ENCODE measurements at places on chromosomes 1 and 21.

DNA sequence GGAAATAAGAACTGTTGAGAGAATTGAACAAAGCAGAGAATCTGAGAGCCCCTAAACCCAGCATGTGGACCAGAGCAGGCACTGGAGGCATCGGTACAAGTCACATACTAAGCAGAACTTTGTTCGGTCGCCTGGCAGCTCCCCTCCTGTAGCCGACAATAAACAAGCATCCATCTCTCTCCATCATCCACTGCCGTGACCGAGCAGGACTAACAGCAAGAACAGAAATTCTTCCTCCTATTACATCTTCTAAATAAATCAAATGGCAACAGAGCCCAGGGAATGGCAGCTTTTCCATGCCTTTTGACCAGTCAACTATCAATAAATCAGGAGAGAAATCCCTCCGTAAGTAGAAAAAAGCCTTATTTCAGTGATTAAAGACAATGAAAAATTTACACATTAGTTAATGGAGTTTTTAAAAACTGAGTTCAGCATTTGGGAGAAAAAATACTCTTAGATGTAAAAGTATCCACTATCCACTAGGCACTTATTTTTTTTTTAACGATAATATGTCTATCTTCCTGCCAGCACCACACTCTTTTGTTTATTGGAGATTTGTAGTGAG lies 36.5 kb downstream of the PTPN14 start:
- DNase-seq = no peak

GRCh38 chr1:77100875-77101274 lies 118.4 kb downstream of the PIGK start:
- DNase-seq = no peak

GRCh38 chr1:89125913-89126580 lies at the start of gene GBP2:
TSS of gene GBP2 (minus strand) at chr1:89126114. CDS start at chr1:89121966, 4,148 bp downstream.
- DNase-seq = no peak

GRCh38 chr1:214977110-214977509 lies 105.4 kb upstream of the KCNK2 start:
- DNase-seq = no peak

DNA sequence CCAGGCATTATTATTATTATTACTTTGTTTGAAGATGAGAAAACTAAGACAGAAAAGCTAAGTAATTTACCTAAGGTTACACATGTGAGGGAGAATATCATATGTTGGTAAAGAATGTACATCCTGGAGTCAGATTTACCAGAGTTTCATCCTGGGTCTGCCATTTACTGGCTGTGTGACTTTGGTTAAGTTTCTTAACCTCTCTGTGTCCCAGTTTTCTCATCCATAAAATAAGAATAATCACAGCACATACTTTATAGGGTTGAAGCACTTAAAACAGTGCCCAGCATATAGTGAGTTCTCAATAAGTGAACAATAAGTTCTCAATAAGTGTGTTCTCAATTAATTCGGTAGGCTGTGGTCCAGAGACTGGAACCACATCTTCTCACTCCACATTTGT lies 32.5 kb downstream of the UBE2U start:
- DNase-seq = no peak

DNA sequence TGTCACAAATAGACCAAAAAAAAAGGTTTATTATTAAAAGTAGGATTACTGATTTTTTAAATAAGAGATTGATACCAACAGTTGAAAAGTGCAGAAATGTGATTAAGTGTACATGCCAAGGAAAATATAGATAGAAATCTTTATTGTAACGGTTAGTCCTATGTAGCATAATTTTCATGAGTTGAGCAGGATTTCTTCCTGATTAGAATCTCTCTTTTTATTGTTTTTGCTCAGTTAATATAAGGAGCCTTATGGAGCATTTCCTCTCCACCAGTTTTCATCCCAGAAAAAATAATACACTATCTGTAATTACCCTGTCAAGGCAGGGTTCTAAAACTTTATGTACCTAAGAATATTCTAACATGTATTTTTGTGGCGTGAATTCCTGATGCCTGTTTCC lies 23.4 kb downstream of the CAPZA1 start:
- DNase-seq = no peak

- no peak for DNase-seq
These were observed 2.5 kb upstream of the PCBP3 start for GRCh38 chr21:45640888-45641479.

GRCh38 chr21:17442165-17442564 lies 70.7 kb upstream of the CXADR start:
- no peak for DNase-seq

DNA sequence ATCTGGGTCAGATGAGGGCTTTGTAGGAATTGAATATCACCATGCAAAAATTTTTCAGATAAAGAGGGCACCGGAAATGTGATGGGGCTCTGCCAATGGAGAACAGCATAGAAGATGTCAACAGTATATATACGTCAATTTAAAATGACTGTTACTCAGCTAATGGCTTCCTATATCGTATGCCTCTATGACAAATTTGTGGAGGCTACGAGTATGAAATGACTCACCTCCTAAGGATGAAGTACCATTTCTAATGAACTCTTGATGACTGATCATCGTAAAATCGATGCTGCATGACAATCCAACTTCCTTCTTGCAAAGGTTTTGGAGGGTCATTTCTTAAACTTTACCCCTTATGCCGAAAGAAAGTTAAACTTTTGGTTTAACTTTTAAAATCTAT lies 450.3 kb upstream of the ZP4 start:
- DNase-seq = no peak

DNA sequence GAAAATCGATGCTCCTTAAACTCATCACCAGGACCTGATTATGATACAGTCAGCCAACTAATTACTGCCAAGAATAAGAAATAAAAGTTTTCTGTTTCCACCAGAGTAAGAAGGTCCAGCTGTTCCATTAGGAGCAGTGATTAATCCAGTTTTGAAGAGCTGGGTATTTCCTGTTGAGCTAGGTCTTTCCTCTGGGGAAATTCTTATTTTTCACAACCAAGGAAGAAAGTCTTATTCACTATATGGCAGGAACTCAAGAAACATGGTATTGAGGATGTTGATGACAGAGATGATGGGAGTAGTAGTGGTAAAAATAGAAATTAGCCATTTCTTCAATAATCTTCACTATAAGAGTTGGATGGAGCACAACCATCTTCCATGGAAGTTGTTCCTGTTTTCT lies 374.6 kb upstream of the RUNX1 start:
- no peak for DNase-seq

DNA sequence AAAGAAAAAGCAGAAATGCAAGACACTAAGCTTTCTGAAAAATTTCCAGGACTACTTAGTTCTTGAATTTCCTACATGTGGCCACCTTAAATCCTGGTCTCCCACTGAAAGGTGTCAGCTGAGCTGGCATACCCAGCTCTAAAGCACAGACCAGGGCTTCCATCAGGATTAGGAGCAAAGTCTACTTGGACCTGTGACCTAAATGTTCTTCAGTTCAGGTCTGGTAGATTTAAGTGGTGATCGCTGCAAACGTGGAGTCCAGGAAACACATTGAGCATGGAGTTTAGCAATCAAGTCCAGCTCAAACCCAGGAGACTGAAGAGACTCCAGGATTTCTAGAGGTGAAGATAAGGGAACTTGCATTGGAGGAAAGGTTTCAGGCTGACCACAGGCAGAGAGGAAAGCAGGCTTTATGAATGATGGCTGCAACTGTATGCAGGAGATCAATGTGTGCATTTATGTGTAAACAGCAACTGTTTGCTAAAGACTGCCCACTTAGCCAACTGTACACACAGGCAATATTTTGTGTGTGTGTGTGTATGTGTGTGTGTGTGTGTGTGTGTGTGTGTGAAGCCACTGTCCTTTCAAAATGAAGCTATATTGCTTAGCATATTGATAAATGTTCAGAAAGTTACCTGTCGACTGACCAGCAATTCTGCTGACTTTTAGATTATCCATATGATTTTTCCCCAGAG lies 75.2 kb downstream of the LMX1A start:
- DNase-seq = no peak

GRCh38 chr21:27086186-27086585 lies 119.3 kb upstream of the ADAMTS5 start:
- no peak for DNase-seq

DNA sequence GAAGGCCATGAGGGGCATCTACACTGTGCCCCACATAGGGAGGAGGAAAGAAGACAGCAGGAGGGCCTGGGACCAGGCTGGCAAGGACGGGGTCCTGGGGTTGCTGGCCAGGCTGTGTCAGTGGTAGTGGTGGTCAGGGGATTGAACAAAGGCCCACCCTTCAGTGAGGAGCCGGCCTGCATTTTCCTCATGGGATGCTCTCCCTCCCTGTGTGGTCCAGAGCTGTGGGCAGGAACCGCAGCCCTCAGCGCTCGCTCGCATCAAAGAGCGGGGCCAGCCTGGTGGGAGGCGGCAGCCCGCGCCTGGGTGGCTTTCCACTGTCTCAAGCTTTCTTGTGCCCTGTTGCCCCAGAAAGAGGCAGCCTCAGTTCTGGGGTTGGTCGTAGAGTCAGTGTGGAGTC lies 24.8 kb downstream of the LHX4 start:
- no peak for DNase-seq

DNA sequence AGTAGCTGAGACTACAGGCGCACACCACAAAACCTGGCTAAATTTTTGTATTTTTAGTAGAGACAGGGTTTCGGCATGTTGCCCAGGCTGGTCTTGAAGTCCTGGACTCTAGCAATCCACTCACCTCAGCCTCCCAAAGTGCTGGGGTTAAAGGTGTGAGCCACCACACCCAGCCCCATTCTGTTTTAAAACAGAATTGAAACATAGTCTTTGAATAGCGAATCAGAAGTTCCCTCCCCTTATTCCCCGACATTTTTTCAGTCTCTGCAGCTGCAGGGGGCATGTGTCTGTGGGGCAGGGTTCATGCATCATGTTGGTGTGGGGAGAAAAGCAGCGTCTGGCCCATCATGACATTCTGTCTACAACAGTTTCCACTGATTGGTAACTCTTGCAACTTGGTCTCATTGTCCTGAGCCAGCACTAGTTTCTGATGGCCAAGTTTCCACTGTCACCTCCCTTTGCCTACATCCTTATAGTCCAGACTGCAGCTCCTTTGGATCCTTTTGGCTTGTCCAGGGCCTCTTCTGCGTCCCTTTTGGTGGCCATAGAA lies 15.6 kb upstream of the HHAT start:
- no peak for DNase-seq

- no peak for DNase-seq
These were observed 27.4 kb upstream of the ZBTB21 start for GRCh38 chr21:42037516-42037915.

DNA sequence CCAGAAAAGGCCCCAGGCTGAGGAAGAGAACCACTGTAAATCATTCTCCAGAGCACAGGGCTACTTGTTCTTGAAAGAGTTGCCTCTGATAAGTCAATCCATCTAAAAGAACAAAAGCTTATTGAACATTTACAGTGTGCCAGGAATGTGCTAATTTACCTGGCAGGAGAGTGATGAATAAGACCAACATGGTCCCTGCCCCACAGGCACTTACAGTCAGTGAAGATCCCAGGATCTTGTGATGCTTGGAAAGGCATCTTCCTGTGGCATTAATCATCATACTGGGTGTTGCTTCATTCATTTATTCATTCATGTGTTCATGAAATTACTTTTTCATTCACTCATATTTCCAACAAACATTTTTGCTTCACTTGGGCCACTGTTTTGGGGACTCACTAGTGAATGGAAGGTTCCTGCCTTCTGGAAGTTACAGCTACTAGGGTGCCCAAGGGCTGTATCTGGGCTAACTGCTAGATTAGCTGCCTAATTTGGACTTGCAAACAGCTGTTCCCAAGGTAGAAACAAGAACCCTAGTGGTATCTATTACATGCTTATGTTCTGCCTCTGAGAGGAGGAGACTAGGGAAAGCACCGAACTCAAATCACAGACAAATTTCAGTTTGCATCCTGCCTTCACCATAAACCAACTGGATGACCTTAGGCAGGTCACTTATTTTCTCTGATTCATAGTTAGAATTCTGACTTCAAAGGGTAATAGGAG lies 133.5 kb downstream of the CLIC6 start:
- DNase-seq = no peak

GRCh38 chr1:211829343-211830054 lies 1.1 kb downstream of the LPGAT1 start:
- DNase-seq = no peak

DNA sequence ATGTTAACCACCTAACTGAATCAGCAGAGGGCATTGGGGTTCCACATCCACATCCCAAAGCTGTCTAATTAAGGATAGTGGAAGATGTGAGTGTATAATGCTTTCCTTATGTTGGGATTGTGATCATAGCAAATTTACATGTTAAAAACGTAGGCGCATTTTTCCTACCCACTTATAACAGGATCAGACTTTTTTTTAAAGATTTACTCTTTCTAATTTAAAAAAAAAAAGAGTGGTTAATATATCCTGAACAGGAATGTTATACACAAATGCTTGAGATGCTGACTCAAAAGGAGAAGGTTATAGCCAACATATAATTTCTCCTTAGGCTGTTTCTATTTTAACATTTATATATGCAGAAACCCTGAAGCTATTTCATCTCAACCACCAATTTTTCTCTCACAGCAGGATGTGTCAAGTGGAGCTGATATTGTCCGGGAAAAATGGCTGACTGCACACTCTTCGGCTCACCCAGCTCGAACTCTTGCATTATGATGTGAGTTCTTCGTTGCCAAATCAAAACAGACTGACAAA lies 40.3 kb downstream of the RGS5 start:
- no peak for DNase-seq

DNA sequence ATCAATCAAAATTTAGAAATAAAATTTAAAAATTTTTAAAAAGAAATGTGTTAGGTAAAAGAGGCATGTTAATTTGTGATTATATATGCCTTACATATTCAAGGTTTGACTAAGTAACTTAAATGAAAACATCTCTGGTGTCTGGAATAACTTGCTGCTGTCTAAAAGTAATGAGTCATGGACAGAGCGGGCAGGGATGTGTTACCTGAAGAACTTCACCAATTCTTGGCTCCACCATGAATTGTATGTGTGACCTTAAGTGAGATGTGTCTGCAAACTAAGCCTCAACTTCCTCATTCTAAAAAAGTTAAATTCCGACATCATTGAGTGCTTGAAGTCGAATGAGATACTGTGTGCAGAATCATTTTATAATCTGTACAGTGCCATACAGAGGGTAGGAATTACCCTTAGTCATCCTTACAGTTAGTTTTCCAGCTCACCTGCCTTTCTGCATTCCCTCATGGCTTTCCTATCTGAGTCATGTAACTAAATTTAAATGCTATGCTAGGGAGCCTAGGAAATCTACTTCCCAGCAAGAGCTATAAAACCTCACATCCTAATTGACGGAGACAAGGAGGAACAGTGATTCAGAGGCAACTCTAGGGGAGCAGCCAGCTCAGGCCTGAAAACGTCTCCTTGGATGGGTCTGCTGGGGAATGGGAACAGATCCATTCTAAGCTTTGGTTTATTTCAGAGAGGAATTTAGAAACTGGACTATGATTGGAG lies 100.7 kb upstream of the TSPAN2 start:
- DNase-seq = peak; percentile 56
